Activated CD4-positive, alpha-beta T cell treated with anti-CD3 and anti-CD28 coated beads for 24 hours (primary cell): ENCODE measurements at places on chromosomes 1 and 21.

GRCh38 chr1:38045401-38046332 lies 926 bp downstream of the POU3F1 start:
- DNase-seq, result no peak

GRCh38 chr1:89781494-89782126 lies 39.2 kb upstream of the LRRC8D start:
- peak; percentile 64 for DNase-seq

GRCh38 chr1:184632415-184633175 lies 122.1 kb downstream of the EDEM3 start:
- DNase-seq, result no peak

DNA sequence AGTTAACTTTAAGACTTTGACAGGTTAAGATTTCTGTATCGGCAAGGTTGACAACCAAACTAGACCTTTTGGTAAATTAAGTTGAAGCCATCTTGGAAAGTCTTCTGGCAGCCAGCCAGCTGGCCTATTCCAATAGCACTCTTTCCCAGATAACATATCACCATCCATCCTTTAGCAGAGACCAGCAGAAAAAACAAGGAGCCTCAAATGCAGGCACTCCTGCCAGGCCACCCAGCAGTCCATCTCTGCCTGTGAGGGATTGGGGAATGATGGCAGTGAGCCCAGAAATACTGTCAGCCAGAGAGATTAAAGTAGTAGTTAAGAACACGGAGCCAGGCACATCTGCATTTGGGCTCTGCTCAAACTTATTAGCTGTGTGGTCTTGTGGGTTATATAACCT lies 19.4 kb downstream of the ZBTB40 start:
- DNase-seq, result no peak

DNA sequence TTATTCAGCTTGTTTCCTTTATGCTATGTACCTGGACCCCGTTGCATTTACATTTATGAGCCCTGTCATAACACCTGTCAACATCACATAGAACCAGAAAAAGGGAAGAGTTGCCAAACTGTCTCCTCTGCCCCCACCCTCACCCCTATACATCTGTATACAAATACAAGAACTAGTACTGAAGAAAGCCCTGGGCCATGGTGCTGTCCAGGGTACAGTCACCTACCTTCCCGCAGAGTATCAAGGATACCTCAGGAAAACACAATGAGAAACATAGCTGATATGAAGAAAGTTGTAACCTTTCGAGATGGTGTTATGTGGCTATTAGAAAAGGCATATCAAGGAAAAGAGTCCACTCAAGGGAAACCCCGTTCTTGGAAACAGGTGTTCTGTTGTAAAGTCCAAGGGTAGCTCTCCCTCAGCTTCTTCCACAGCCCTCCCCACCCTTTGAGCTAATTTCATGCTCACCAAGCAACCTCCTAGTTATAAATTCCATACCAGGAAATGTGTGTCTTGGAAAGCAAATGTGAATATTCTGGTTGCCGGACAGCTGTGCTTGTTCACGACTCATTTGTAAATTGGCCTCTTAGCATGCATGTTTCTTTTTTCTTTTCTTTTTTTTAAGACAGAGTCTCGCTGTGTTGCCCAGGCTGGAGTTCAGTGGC lies 16.7 kb upstream of the AVPR1B start:
- no peak for DNase-seq

DNA sequence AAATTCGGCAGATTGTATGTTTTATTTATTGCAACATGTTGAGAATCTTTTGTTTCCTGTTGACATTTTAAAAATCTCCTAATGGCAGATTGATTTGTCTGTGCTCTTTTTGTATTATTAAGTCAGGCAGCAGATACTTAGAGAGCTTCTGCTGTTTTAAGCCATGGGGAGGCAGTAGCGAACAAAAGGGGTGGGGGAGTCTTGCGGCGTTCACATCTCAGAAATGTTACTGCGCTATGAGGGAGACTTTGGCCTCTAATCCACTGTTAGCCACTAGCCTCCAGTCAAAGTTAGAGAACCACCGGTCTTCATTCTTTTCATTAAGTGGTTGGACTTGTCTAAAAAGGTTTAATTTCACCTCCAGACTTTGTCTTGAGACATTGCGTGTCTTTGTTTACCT lies 93.6 kb downstream of the DYRK1A start:
- DNase-seq, result no peak

- no peak for DNase-seq
Observed at GRCh38 chr1:33170351-33171274, 11.2 kb downstream of the TRIM62 start.

- no peak for DNase-seq
Observed at GRCh38 chr1:183004141-183004540, 19.1 kb upstream of the LAMC1 start.

GRCh38 chr1:192808163-192808517 lies 699 bp upstream of the RGS2 start:
- no peak for DNase-seq

DNA sequence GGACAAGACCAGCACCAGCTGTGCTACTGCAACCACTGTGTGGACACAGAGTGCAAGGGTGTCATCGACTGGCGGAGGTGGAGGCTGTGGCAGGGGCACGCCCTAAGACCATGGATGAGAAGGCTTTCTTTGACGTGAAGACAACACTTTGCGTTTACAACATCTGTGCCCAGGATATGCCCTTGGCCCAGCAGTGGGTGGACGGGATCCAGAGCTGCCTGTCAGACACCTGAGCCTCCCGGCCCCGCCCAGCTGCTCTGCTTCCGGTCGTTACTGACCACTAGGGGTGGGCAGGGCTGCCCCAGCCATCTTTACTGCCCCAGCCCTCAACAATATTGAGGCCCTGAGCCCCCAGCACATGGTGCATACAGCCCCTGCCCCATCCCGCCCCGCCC lies 21.4 kb upstream of the NPPB start:
- no peak for DNase-seq

DNA sequence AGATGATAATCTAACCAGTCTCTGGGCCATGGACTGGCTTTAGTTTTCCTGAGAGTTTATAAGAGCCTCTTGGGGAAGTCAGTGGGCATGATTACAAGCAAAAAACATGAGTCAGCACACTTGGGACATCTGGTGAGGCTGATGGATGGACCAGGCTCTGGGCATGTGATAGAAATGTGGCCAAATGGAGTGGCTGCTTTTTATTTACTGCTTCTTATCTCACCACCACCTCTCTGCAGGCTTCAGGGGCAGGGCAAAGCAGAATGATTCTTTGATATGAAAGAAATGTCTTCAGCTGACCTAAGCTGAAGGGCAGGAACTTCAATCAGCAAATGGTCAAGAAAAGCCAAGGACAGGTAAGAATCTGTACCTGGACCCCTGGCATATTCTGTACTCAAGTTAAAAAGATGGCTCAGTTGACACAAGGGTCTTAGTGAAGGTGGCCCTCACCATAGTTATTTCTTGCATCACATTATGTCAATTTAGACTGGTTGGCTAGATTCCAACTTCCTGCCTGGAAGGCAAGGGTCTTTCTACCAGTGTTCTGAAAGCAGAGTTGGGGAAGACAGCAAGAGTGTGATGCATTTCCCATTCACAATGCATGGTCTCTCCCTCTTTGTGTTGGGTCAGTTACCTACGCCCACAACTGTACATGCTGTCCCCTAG lies 162.8 kb downstream of the FASLG start:
- no peak for DNase-seq

GRCh38 chr1:11650331-11650991 lies 3.8 kb downstream of the FBXO2 start:
- peak; percentile 68 for DNase-seq

GRCh38 chr21:29215709-29216108 lies 83.0 kb upstream of the BACH1 start:
- DNase-seq, result no peak

- no peak for DNase-seq
Observed at GRCh38 chr1:48889082-48889481, 112.4 kb upstream of the BEND5 start.

- DNase-seq, result no peak
Observed at GRCh38 chr1:41501581-41501980, 17.1 kb upstream of the EDN2 start.

GRCh38 chr1:28256197-28256827 lies 3.0 kb upstream of the SESN2 start:
- no peak for DNase-seq

- DNase-seq, result no peak
Observed at GRCh38 chr1:92915547-92915946, 45.7 kb downstream of the DIPK1A start.

DNA sequence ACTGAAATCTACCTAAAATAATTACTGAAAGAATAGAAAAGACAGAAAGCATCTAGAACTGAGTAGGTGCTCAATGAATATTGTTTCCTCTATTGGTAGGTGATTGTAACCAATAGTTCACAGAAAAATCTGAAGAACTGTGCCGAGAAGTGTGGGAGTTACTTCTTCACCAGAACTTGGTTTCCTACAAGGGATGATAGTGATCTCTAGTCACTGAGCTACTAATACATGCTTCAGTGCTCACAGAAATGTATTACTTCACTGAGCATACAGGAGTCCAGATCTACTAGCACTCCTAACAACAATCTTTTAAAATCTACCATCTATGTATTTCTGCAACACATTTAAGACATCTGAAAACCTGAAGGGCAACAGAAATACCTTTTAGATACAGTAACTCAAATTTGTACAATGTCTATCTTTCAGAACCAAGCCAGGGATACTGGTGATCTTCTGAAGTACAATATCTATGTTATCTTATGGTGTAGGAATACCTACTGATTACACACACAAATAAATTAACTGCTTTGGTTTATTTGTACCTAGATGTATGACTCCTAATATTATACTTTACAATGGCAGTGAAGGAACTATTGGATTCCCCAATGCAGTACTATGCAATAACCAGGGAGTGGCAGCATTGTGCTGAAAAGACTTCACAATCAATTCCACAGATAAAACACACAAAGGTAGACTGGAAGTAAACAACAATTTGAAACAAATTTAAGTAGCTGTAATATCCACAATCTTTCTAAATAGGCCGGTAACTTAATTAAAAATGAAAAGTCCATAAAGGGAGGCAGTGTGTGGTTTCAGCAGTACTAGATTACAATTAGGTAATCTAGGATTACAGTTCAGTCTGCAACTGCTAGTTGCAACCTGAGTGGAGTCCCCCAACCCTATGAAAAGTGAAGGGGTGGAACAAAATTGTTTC lies 243.0 kb downstream of the SLC45A1 start:
- DNase-seq, result no peak

DNA sequence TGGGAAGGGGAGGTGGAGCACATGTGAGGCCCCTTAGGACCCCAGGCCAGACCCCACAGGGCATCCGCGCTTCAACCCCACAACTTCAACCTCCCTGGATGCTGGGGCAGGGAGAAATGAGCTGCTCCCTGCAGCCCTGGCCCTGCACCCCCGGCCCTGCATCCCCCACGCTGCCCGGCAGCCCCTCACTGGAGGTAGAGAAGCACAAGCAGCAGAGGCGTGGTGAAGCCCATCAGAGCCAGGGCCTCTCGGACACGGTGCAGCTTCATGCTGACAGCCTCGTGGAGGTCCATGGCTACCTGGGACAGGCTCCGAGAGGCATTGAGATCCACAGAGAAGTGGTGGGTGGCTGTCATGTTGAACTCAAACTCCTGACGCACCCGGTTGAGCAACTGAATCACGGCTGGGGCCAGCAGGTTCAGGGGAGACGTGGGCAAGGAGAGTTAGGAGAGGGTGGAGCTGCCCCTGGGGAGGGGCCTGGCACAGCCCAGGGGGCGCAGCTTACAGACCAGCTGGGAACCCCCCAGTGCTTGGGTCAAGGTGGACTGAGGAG lies 3.3 kb downstream of the DCST2 start:
- DNase-seq, result no peak

DNA sequence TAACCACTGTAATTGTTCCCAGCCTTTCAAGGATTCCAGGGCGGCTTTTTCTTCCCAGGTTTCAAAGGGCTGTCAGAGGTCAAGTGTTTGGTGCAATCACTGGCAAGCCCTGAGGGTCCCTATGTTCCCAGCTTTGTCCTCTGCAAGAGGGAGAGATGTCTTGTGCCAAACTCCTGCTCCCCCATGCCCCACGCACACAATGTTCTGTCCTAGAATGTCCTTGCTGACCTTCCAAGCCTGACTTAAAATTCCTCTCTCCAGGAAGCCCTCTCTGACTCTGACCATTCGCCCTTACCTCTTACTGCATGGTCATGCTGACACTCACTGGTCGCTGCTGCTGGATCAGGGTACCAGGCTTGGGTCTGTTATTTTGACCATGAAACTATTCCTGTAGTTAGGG lies 152.5 kb upstream of the KCND3 start:
- DNase-seq, result no peak

DNA sequence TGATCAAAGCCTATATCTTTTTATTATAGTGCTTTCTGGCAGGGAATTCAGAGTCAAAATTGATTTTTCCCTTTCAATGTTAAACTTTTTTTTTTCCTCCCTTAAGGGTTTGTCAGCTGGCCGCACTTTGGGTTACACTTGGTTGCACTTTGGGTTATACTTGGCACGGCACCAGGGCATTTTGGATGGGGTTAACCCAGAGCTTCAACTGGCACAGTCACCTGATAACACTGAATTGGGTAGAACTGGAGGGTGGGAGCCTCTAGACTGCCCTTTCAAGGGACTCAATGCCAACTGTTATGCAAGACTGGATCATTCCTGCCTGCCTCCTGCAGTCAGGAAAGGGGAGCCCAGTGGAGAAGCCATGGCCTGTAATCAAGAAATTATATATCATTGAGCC lies 211.5 kb downstream of the KCNJ6 start:
- no peak for DNase-seq

GRCh38 chr1:5220421-5220820 lies 566.0 kb downstream of the AJAP1 start:
- DNase-seq, result no peak
